ENCODE measurements at places on chromosomes 7 and 10.

DNA sequence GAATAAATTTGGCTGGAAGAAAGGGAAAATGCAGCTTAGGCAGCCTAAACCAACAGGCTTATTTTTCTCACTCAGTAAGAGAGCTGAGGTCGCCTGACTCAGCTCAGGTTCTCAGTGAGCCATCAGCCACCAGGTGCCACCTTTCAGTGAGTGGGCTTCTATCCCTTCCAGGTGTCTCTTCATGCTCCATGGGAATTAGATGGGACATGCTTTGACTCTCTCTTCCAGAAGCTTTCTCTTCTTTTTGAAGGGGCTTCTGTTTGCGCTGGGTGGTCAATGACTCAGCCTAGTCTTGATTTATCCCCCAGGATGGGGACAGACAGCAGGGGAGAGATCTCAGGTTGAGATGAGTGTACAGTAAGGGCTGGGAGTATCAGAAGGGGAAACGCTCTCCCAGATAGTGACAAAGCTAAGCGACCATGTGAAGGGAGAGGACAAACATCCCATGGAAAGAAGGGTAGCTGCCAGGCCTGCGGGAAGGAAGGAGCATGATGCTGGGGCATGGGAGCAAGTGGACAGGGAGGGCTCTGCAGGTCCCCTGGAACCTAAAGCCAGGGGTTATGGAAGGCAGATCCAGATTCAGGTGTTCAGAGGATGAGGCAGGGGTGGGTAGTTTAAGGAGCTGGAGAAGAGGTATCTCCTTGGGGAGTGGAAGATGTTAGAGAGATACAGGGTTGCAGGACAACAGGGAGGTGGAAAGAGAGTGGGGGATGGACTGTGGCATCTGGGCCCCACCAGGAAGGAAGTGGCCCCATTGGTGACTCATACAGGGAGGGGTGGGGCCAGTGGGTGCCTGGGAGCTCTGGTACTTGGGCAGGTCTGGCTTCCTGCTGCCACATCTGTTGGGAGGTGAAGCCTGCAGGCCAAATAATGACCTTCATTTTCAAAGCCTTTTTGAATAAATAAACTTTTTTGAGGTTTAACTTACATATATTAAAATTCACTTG, 32.5 kb downstream of the OGDH start:
- DNase-seq = peak; percentile 72

DNA sequence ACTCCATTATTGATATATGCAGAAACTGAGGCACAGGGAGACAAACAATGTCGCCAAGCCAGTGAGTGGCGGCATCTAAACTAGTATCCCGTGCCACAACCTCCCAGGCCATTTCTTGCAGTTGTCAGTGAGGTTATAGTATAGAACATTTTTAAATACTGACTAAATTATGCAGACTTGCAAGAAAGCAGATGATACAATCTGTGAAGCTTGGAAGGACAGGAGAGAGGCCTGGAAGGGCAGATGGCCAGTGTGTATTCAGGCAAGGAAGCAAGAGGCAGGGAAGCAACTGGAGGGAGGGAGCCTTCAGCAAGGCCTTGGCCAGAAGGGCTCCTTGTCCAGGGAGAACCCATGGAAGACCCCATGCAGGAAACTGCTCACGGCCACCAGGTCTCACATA, 110.3 kb upstream of the APBB1IP start:
- no peak for DNase-seq

- DNase-seq = no peak
These were observed 38.6 kb downstream of the TMEM106B start for GRCh38 chr7:12249706-12250105.

- DNase-seq = no peak
These were observed 116.6 kb upstream of the WDR11 start for GRCh38 chr10:120734483-120735078.

- DNase-seq = no peak
These were observed 85.5 kb downstream of the JCAD start for GRCh38 chr10:29973921-29974320.

DNA sequence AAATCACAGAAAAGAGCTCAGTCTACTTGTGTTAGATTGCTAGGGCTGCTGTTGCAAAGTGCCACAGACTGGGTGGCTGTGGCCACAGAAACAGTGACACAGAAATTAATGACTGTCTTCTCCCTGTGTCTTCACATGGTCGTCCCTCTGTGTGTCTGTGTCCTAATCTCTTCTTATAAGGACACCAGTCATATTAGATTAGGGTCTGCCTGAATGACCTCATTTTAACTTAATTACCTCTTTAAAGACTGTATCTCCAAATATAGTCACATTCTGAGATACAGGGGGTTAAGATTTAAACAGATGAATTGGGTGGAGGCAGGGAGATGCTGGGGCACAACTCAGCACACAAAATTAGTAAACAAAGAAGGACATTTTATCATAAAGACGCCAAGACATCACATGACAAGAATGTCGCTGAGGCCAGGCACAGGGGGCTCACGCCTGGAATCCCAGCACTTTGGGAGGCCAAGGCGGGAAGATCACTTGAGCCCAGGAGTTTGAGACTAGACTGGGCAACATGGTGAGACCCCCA, 23.3 kb upstream of the PARD3 start:
- no peak for DNase-seq

- DNase-seq = no peak
These were observed 51.6 kb upstream of the CREB5 start for GRCh38 chr7:28360739-28361138.

DNA sequence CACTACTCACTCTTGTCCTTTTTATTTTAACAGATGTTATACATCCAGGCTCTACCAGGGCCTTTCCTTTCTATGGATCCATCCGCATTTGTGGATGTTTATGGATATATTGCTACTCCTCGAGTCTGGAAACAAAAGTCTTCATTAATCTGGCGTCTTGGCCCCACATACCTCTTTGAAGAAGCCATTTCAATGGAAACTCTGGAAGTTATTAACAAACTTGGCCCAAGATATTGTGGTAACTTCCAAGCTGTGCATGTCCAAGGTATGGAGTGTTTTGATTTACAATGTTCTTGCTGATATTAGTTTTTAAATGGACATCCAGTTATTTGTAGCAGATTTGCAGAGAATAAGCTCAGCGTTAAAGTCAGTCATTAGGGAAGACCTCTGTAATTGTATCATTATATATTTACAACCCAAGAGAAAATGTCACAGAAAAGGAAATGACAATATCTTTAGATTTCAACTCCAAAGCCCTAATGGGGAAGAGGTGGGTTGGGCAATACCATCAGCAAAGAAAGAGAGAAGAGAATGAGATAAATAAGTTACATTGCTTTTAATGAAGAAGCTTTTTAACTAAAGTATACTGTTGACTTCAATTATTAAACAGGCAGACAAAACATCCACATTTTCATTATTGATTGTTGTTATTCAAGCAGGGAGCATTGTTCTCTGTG, 102.1 kb downstream of the WDFY4 start:
- no peak for DNase-seq

DNA sequence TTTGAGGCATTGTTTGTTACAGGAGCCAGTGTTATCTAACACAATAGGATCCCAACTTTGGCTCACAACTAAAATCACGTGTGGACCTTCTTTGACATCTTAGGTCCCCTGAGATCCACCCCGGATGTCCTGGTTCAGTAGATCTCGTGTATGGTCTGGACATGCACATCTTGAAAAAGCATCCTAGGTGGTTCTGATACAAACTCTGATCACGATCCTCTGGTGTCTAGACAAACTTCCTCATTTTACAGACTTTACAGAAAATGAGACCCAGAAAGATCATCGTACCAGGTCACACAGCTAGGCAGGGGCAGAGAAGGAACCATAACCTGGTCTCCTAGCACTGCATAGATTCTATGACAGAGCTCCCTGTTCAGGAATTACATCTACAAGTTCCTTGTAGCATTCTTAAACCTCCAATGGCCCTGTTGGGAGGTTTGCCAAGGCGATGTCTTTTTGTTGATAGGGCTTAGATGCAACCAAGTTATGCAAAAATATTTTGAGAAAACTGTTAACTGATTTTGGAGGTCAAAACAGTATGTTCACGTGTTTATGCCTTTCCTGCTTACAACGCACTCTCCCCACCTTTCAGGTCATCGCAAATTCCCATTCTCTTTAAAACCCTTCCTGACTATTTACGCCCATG, 30.8 kb upstream of the CHST15 start:
- no peak for DNase-seq

Data from T-cell (primary cell).